ENCODE measurements at places on chromosomes 5 and 9. TPM values are rescaled to one million over a fixed set of nuclear protein-coding genes. Genes with fewer than 3 reads are reported as not detected.

The TPPP gene
- total RNA-seq = 13.8 TPM

The LCNL1 gene
- not detected for total RNA-seq

The SLC6A18 gene
- not detected for total RNA-seq

The SHISAL2B gene
- not detected for total RNA-seq

The TAF11L5 gene
- not detected for total RNA-seq

The ANGPTL2 gene
- total RNA-seq = 19.6 TPM

The RANBP17 gene
- 0.96 TPM for total RNA-seq

GRCh38 chr9:14315875-14316601 lies 2.1 kb upstream of the NFIB start:
- H3K36me3 ChIP-seq = no peaks in the 10 kb centered on the region
- peaks cover 3% of the 10 kb centered on the region for H3K4me1 ChIP-seq
- DNase-seq = peak; percentile 74
- H3K27me3 ChIP-seq = no peaks in the 10 kb centered on the region
- peak overlapping the region; percentile 95 for H3K4me3 ChIP-seq

GRCh38 chr9:105500108-105500766 lies 52.4 kb downstream of the FSD1L start:
- no peak overlapping the region for H3K4me3 ChIP-seq
- H3K27me3 ChIP-seq = no peaks in the 10 kb centered on the region
- H3K4me1 ChIP-seq = peaks cover 3% of the 10 kb centered on the region
- no peaks in the 10 kb centered on the region for H3K36me3 ChIP-seq
- H3K27ac ChIP-seq = no peak overlapping the region

GRCh38 chr5:111735583-111736270 lies 21.3 kb downstream of the NREP start:
- no peaks in the 10 kb centered on the region for H3K4me1 ChIP-seq
- H3K36me3 ChIP-seq = peaks cover 2% of the 10 kb centered on the region
- no peak overlapping the region for H3K27ac ChIP-seq
- H3K27me3 ChIP-seq = no peaks in the 10 kb centered on the region
- H3K4me3 ChIP-seq = no peak overlapping the region

- no peak overlapping the region for H3K27ac ChIP-seq
- H3K27me3 ChIP-seq = no peaks in the 10 kb centered on the region
Measured at GRCh38 chr9:14242150-14242805, 71.7 kb downstream of the NFIB start.

DNA sequence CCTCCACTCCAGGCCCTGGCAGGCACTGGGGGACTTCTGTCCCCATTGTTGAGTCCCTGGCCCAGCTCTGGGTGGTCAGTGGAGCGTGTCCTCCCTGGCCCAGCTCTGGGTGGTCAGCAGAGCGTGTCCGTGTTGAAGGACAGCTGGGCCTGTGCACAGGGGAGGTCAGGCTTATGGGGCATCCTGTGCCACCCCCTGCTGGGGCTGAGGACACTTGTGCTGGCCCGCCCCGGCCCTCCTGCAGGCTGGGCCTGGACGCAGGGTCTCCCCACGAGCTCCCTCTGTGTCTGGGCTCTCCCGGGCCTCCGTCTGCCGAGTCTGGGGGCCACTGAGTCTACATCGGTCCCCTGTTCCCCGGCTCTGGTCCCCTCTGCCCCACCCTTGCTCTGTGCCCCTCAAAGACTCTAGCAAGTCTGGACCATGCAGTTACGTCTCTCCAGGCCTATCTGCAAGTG lies 11.5 kb upstream of the CLIC3 start:
- no peaks in the 10 kb centered on the region for H3K4me1 ChIP-seq
- DNase-seq = no peak
- no peak overlapping the region for H3K27ac ChIP-seq
- no peaks in the 10 kb centered on the region for H3K27me3 ChIP-seq

GRCh38 chr5:21209409-21209808 lies 1221.4 kb upstream of the CDH18 start:
- H3K27me3 ChIP-seq = no peaks in the 10 kb centered on the region
- no peak for DNase-seq
- no peaks in the 10 kb centered on the region for H3K36me3 ChIP-seq

DNA sequence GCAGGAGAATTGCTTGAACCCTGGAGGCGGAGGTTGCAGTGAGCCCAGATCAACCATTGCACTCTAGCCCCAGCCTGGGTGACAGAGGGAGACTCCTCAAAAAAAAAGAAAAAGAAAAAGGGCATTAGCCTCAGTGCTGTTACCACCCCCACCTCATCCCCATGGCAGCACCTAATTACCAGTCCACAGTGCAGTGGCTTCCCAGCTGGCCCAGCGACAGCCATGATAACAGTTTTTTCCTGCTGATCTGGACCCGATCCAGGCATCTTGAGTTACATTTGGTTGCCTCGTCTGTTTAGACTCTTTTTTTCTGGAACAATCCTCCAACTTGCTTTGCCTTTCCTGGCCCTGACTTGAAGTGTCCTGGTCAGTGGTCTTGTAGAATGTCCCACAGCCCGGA lies 24.4 kb downstream of the NCS1 start:
- no peak for DNase-seq
- no peaks in the 10 kb centered on the region for H3K27me3 ChIP-seq
- no peaks in the 10 kb centered on the region for H3K36me3 ChIP-seq
- no peak overlapping the region for H3K27ac ChIP-seq
- peaks cover 75% of the 10 kb centered on the region for H3K4me1 ChIP-seq
- H3K4me3 ChIP-seq = no peak overlapping the region

- H3K4me3 ChIP-seq = no peak overlapping the region
- H3K27ac ChIP-seq = no peak overlapping the region
- no peak for DNase-seq
- no peaks in the 10 kb centered on the region for H3K27me3 ChIP-seq
Measured at GRCh38 chr9:3118081-3118480, 274.2 kb upstream of the PUM3 start.

- no peaks in the 10 kb centered on the region for H3K27me3 ChIP-seq
- no peak for DNase-seq
- no peaks in the 10 kb centered on the region for H3K4me1 ChIP-seq
- H3K27ac ChIP-seq = no peak overlapping the region
Measured at GRCh38 chr9:110801426-110801825, 132.8 kb downstream of the MUSK start.
